Hindlimb muscle (tissue), 1 donor: ENCODE measurements at places on chromosomes 3 and 15.

GRCh38 chr3:46797486-46797885 is 65.8 kb downstream of the MYL3 start:
- no peak for DNase-seq

- no peak for DNase-seq
Measured at GRCh38 chr3:3821777-3822176, 22.5 kb downstream of the LRRN1 start.

GRCh38 chr3:55658690-55659562 is 171.8 kb upstream of the WNT5A start:
- no peak for DNase-seq

DNA sequence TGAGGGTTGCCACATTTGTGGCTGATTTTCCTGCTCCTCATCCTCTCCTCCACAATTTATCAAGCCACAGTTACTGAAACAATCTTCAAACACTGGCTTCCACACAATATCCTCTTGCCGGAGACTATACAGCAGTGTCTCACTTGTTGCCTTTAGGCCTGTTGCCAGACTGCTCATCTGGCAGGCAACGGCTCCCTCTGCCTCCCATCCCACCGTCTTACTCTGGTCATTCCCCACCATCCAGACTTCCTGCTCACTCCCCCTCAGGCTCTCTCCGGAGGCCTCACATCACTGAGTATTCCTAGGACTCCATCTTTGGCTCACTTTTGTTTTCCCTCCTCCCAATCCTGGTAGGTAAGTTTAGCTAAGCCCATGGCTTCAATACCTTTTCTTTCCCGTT is 301.9 kb downstream of the IL20RB start:
- peak; percentile 29 for DNase-seq

DNA sequence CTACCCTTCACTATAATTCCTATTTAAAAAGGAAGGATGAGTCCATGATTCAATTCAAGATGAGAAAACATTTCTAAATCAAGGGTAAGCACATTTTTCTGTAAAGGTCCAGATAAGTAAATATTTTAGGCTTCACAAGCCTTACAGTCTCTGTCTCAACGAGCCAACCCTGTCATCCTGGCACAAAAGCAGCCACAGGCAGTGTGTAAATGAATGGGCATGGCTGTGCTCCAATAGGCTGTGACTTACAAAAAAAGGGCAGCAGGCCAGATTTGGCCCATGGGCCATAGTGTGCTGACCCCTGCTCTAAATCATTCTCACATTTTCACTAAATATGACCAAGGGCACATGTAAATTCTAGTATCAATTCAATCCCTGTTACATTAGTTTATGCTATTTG is 200.4 kb downstream of the WNT5A start:
- no peak for DNase-seq

DNA sequence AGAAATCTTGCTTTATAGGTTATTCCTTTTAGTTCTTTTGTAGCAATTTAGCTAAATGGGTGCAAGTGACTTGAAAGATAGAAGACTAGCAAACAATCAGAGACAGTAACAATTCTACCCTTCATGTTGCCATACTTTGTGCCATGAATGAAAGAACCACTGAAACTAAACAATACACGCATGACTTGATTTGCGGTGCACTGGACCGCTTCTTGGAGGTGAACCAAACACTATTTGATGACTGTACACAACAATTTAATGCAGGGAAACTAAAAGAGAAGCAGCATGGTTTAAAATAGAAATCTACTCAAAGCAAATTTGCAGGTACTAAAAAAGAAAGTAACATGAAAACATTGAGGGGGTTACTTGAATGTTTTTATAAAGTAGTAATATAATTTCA is 331.0 kb upstream of the RARB start:
- no peak for DNase-seq

- peak; percentile 53 for DNase-seq
Measured at GRCh38 chr15:51186181-51186705, 91.5 kb upstream of the TNFAIP8L3 start.

DNA sequence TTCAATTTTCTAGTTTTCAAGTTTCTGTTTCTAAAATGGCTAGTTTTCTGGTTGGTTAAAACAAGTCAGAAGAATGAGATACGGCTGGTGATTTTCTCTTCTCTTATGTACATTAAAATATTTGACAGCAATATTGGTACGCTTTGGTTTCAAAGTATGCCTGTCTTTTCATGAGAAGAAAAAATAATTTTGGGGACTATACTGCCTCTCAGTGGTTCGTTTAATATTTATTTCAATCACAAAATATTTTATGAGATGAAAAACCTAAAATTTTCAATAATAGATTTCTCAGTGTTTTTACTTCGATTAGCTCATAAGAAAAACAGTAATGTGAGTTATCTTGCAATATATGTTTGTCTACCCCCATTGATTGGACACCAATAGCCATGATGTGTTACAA is 72.8 kb upstream of the AADACL2 start:
- DNase-seq = no peak

DNA sequence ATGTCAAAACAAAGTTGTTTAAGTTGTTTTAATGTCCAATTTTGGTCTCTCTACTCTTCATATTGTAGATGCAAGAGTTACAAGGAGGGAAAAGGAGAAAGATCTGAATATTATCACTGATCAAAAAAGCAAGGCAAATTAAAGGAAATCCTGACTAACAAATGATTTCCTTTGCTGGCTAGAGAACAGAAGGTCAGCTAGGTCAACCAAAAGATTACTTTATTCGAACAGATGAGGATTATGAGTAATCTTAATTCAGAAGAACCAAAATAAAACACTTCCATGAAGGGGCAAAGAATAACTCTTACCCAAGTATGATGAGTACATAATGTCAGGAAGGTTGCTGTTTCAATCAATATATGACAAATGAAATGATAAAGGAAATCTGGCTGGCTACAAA is 33.8 kb downstream of the CPNE4 start:
- DNase-seq = no peak

DNA sequence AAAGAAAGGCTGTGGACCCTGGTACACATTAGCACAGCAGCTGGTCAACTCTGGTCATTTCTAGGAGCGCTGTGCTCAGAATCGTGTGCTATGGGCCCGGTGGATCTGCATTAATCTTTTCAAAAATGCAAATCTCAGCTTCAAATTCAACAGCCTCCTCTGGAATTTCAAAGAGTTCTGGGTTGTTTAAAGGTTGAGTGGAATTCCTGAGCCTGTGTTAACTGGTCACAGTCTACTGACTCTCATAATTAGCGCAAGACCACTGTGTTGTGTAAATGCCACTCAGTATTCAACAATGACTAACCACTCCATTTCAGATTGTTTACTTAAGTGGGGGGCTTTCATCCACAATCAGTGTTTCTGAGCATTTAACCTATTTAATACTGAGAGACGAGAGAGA is 2.7 kb upstream of the ARNT2 start:
- no peak for DNase-seq

GRCh38 chr15:58696738-58697137 is 52.8 kb downstream of the ADAM10 start:
- DNase-seq = no peak

- no peak for DNase-seq
Measured at GRCh38 chr15:46552316-46552715, 917.5 kb downstream of the SQOR start.

DNA sequence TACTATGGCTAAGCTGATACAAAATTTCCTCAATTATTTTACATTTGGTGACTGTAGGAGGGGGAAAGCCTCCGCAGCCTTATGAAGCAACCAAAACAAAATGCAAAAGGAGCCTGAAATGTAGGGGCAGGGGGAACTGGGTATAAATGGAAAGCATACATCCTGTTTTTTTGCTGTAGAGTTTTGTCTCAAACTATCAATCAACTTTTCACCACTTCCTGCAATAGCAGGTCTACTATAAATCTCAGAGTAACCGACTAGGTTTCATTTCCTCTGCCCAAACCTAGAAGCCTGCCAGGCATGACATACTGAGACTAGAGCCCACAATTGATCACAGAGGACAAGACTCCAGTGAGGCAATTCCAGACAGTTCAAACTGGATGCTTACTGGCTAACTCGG is 91.3 kb downstream of the SHQ1 start:
- DNase-seq = no peak

- no peak for DNase-seq
Measured at GRCh38 chr15:87711026-87711425, 545.5 kb downstream of the NTRK3 start.

GRCh38 chr3:174862101-174862500 is 3.0 kb downstream of the NAALADL2 start:
- no peak for DNase-seq

GRCh38 chr15:81865850-81866537 is 179.8 kb downstream of the MEX3B start:
- no peak for DNase-seq

DNA sequence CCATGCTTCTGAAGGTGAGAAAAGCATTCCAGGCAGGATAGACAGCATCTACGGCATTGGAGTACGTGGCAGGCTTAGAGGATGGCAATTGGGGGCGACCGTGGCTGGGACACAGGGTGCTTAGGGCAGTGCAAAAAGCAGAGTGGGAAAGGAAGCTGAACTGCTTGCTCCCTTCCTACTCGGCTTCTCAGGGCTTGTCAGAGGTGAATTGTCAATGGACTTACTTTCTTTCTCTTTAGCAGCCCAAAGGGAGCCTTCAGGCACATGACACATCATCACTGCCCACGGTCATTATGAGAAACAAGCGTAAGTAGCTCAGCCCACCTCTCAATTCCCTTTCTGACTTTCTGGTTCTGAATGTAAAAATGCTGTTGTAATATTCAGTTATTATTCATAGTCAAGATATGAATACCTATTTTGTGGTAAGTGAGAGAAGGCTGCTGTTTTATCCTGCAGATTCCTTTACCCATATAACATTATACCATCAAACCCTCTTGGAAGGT is 84.3 kb downstream of the KLHL25 start:
- no peak for DNase-seq

GRCh38 chr3:136852180-136852579 is 9.8 kb upstream of the NCK1 start:
- no peak for DNase-seq

DNA sequence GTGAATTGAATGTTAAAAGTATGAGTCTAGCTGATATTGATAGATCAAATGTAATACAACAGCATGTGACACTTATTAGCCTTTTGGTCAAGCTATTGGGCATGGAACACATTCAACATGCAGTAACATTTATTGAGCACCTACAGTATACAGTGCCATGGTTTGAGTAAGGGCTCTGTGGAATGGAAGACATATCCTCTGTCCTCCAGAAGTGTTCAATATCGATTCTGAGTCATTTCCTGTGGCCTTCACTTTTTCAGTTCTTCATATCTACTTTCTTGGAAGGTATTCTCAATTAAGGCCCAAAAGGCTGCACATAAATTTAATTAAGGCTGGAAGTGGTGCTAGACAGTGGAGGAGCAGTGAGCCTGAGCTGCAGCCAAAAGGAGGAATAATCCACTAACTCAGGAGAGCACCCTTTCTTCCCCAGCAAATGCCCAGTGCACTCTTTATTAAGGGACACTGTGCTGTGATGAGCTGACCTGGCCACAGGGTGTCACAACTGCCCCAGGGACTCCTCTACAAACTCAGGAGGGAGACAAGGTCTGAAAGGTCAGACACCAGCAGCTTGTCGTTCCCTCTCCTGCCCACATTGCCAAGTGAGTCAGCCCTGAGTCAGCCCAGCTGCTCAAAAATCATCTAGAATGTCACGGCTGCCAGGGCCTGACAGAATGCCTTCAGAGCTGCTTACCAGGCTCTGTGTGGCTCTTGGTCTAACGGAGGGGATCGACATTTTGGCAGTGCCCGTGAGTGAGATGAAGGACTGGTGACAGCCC is 544.8 kb downstream of the AGBL1 start:
- DNase-seq = peak; percentile 47

- no peak for DNase-seq
Measured at GRCh38 chr3:193981504-193981903, 154.4 kb upstream of the HES1 start.

- no peak for DNase-seq
Measured at GRCh38 chr15:78684657-78685056, 43.6 kb upstream of the CHRNB4 start.

DNA sequence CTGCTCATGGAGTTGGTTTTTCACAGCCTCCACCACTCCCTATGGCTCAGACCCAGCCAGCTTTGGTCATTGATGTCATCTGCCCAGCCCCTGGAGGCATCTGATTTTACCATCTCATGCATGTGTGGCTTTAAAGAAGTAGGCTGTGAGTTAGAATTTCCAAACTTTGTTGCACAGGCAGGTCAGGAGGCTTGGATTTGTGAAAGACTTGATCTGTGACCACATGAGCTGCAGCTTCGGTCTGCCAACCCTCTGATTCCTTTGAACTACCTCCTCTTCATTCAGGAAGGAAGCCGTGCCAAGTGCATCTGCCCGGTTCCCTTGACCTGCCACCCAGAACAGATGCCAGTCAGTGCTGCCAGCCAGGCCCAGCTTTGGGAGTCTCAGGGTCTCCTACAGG is 9.2 kb downstream of the CTXND1 start:
- DNase-seq = no peak

DNA sequence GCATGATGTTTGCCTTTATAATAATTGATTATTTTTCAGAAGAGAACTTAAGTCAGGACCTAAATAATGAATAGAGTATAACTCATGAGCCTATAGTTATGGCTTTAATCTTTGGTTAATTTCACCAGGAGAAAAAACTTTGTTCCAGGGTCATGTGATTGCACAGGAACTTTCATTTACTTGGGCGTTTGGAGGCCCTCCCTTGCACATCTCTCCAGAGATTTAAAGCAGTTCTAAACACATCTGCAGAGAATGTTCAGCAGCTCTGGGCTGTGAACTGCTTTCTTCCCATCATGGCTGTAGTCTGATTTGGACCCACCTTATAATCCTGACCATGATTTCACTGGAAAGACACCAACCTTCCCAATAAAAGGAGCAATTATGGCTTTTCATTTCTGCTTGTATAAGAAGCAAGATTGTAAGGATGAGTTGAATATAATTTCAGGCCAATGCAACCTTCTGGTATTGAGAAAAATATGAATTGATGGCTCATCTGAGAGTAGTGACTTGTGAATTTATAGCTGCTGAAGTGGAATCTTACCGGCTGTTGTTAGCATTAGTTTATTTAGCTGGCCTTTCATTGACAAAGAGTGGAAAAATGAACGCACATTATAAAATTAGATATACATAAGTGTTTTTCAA is 80.9 kb upstream of the PRTG start:
- DNase-seq = peak; percentile 14

- DNase-seq = no peak
Measured at GRCh38 chr15:40829115-40829514, 607 bp upstream of the PPP1R14D start.

GRCh38 chr3:134896141-134896540 is 101.1 kb downstream of the EPHB1 start:
- no peak for DNase-seq

GRCh38 chr15:31150732-31151231 is 49.3 kb upstream of the TRPM1 start:
- no peak for DNase-seq

GRCh38 chr3:127669541-127670228 is 3.1 kb upstream of the ABTB1 start:
- DNase-seq = no peak

- DNase-seq = no peak
Measured at GRCh38 chr3:14847613-14848541, 29.1 kb downstream of the FGD5 start.

DNA sequence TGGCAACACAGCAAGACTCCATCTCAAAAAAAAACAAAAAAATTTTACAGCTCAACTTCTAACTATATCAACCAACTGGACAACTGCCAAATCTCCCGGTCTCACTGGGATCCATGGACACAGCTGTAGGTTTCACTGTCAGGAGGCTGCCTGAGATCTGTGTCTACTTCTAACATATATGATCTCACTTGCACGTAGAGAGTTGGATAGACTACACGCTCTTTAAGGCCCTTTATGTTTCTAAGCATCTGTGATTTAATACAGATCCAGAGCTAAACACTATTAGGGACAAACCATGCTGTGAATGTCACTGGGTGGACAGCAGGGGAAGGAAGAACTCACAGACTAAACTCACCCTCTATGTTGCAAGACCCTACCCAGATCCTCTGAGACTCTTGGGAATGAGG is 13.0 kb upstream of the APOD start:
- peak; percentile 71 for DNase-seq
